Stimulated activated CD8-positive, alpha-beta memory T cell treated with anti-CD3 and anti-CD28 coated beads, Interleukin-15, amount 100 ng/mL, for 4 hours (primary cell): ENCODE measurements at places on chromosomes 12 and 14.

DNA sequence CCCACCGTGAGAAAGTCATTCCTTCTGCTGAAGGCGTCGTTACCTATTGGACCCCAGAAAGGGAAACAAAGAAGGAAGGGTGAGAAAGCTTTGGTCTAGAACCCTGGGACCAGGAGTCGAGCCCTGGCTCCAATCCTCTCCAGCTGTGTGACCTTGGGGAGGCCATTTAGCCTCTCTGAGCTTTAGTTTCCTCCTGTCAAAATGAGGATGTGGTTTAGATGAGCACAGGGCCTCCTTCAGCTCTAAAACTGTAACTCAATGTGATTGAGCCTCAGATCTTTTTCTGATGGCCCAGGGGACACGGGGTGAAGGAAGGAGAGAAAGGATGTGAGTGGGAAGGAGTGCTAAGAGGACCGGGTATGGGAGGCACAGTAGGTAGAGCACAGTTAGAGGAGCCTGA, 7.7 kb downstream of the JDP2 start:
- DNase-seq = no peak

GRCh38 chr12:4274396-4275015, 944 bp downstream of the CCND2 start:
- DNase-seq = no peak

- no peak for DNase-seq
Measured at GRCh38 chr14:60643463-60644314, 5.6 kb downstream of the SIX1 start.

DNA sequence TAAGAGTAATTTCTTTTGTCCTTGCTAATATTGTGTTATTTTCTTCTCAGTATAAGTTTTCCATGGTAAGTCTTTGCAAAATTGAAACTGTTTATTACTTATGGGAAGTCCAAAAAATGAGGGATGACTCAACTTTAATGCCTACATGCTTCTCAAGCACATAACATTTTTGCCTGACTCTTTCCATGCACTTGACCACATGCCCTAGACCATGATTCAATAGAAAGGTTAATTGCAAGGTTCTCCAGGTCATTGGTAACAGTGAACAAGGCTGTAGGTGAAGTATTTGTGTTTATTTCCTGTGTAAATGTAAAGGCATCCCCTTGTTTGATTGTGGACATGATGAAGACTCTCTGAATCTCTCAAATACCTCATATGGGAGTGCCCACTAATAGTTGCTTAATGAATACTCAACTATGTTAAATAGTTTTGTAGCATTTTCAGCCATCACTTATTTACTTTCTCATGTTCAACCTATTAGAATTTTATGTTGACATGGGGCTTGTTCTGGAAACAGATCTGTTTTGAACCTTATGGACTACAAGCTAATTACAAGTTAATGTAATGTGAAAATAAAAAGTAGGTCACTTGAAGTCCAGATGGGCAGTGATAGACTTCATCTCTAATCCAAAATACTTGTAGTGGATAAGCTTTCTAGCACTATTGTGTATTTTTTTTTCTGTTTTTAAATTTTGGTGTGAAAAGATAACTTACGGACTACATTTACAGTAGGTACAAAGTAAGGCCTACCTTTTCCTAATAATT, 131.7 kb downstream of the TMTC2 start:
- no peak for DNase-seq

GRCh38 chr14:95452893-95453712, 63.3 kb downstream of the SYNE3 start:
- no peak for DNase-seq

- no peak for DNase-seq
Measured at GRCh38 chr12:60535363-60535762, 939.5 kb downstream of the SLC16A7 start.

DNA sequence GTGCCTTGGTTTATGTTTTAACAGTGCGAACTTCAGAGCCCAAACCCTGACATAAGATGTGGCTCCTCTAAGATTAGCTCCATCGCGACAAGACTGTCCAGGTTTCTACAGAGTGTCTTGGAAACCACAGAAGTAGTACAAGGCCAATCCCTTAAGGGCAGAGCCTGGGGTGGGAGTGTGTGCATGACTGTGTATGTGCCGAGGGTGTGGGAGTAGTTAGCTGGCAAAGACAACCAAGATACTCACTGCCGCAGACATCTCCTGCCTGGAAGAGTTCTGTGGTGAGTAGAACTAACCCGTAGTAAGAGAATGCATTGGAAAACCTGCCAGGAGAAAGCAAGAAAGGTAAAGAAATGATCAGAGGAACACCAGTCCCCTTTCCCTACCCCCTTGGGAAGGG, 54.1 kb downstream of the DAO start:
- DNase-seq = no peak
